ENCODE measurements at places on chromosomes 3 and 15.

DNA sequence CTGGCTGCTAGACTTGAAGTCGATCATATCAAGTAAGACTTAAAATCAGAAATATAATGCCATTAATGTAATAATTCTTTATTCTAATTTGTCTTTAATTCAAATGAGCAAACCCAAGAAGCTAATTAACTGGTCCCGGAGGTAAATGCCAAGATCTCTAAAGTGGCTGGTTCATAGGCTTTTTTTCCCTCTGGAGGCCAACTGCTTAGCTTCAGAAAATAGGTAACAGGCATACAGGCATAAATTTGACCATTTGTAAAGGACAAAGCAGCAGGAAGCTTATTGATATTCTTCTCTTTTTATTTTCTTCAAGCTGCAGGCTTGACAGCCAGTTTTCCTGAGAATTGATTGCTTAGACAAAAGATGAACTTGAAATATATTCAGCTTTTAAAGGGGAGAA is 158.6 kb upstream of the RAP2B start:
- no peak for DNase-seq

- DNase-seq: no peak
Measured at GRCh38 chr3:27596334-27596841, 112.2 kb upstream of the SLC4A7 start.

GRCh38 chr3:72158639-72159326 is 373.8 kb upstream of the PROK2 start:
- no peak for DNase-seq

- no peak for DNase-seq
Measured at GRCh38 chr15:31869686-31870307, 160.5 kb upstream of the CHRNA7 start.

- no peak for DNase-seq
Measured at GRCh38 chr15:90497376-90497775, 32.3 kb upstream of the CRTC3 start.

- DNase-seq: no peak
Measured at GRCh38 chr15:99307735-99308134, 56.5 kb downstream of the LRRC28 start.

DNA sequence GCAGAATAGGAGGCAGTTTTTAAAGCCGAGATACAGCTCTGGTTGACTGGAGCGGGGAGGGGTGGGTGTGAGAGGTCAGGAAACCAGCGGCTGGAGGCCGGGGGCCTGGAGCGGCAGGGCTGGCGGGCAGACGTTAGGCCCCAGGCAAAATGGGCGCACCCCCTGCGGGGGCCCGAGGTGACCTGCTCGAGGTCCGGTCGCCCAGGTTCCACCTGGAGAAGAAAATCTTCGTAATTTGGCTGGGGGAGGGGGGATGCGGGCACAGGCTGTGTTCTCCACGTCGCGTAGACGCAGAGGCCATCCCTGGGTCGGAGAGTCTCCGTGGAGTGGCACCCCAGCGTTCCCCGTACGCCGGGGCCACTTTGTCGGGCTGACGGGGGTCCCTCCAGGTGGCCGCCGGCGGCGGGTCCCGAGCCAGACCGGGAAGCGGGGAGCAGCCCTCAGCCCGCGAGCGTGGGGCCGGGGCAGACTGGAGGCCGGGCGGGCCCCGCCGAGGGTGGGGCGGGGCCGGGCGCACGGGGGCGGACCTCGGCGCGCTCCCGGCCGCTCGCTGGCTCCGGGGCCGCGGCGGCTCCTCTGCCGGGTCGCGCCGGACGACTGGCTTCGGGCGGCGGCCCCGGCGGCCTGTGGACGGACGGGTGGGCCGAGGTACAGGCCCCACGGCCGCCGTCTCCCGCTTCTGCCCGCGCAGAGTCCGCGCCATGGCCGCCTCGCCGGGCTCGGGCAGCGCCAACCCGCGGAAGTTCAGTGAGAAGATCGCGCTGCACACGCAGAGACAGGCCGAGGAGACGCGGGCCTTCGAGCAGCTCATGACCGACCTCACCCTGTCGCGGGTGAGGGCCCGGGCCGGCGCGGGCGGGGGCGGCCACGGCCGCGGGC is at the start of gene CRTC3:
Gene CRTC3 (plus strand): TSS at position 553 of the 879 bp plus-strand sequence. CDS start 149 bp downstream, at position 702.
- peak; percentile 21 for DNase-seq

DNA sequence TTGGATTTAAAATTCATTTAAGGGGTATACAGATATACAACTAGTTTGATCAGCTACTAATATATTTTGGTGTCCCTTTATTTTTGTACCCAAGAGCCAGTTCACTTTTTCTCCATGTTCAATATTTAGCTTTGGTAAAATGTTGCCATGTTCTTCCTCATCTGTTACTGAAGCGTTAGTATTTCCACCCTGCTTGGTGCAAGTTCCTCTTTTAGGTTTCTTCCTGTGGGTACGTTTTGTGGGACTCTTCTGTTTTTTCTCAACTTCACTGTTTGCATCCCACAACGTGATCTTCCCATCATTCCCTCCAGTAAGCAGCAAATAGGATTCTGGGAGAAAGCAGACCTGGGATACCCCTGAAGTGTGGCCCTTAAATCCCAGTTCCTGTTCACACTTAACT is 14.1 kb downstream of the WDR53 start:
- DNase-seq: no peak

GRCh38 chr3:135034291-135034768 is 239.3 kb downstream of the EPHB1 start:
- DNase-seq: no peak

Measured in stimulated activated CD4-positive, alpha-beta T cell treated with anti-CD3 and anti-CD28 coated beads, TNF-alpha, amount 100 ng/mL, for 48 hours (primary cell).